ENCODE measurements at places on chromosomes 2 and 18. TPM values are rescaled to one million over a fixed set of nuclear protein-coding genes. Genes with fewer than 3 reads are reported as not detected.

DNA sequence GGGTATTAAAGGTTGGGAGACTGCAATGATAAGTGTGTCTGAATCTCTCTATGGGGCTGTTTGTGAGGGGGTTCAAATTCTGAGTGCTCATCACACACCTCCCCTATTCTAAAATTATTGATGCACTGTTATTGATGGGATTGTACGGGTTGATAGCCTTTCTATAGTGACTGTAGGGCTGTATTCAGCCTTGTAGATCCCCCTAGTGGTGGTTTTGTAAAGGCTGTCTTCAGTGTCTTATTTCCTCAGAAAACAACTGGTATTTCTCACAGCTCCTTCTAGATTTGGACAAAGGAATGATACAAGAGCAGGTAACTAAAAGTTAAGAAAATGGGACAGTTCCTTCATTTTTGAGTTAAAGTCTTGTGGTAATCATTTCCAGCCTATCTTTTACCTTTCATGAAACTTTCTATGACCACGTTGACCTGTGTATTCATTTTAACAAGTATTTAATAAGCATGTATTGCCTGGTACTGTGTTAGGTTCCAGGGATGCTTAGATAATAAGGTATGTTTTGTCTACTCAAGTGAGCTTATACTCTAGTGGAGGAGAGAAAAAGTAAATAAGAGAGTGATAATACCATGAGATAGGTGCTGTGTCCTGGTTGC is 21.2 kb downstream of the SMAD4 start:
- no peaks in the 10 kb centered on the region for H3K36me3 ChIP-seq
- H3K4me1 ChIP-seq: no peaks in the 10 kb centered on the region
- H3K27ac ChIP-seq: no peak overlapping the region

- no peaks in the 10 kb centered on the region for H3K4me1 ChIP-seq
- no peaks in the 10 kb centered on the region for H3K36me3 ChIP-seq
- no peak overlapping the region for H3K27ac ChIP-seq
- DNase-seq: no peak
- no peak overlapping the region for H3K4me3 ChIP-seq
- H3K27me3 ChIP-seq: no peaks in the 10 kb centered on the region
These were observed 100.8 kb upstream of the CNGA3 start for GRCh38 chr2:98245491-98245890.

DNA sequence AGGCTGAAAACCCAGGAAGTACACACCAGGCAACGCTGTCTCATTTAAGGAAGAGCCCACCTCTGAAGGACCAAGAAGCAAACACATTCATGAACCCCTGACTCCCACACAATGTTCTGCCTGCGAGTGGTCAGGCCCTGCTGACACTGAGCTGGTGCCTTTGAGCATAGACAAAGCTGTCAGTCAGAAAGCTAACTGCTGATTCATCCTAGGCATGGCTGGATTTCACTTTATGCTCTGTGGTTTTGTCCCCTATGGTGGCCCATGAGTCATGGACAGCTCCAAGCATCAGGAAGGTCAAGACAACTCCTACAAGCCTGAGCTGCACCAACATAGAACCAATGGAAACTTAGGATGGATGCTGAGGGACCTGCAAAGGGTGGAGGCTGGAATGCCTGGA is 78.9 kb downstream of the UXS1 start:
- no peak overlapping the region for H3K4me3 ChIP-seq
- DNase-seq: peak; percentile 88

DNA sequence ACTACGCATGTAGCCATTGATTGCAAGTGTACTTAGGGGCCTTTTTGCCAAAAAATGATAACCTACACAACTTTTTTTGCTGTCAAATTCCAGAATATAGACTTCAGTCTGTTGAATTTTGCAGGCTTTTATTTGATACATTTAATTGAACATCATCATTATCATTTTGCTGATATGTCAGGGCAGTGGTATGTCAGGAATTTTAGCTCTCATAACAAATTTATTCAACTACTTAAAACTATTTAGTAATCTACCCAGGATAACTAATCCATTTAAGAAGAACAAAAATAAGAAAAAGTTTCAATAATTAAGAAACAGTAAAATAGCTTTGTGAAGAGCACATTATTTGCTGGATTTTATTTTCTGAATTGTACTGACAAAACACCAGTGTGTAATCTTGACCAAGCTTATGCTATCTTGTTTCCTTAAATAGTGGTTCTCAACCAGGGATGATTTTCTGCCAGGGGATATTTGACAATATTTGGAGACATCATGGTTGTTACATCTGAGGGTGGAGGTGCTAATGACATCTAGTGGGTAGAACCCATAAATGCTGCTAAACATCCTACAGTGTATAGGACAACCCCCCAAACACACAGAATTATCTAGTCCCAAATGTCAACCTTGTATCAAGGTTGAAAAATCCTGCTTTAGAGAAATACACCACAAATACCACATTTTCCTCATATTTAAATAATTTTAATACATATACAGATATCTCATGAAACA is 12.1 kb upstream of the TTN start:
- H3K36me3 ChIP-seq: no peaks in the 10 kb centered on the region
- H3K27ac ChIP-seq: no peak overlapping the region
- no peaks in the 10 kb centered on the region for H3K27me3 ChIP-seq
- H3K4me3 ChIP-seq: no peak overlapping the region

DNA sequence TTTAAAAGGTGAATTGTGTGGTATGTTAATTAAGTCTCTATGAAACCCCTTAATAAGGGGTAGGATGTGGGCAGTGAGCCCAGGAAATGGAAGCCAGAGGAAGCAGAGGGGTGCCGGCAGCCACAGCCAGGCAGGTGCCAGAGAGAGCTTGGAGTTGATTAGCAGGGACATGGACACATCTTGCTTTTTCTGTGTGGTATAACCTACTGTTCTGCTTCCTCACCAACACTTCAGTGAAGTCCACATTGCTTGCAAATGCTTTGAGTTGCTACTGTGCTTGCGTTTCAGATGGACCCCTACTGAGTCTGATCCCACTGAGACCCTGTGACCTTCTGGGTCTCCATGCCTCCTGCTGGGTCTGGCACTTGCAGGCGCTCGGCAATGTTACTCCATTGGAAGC is 30.3 kb upstream of the ARHGEF4 start:
- H3K27ac ChIP-seq: no peak overlapping the region
- no peak overlapping the region for H3K4me3 ChIP-seq
- DNase-seq: no peak

DNA sequence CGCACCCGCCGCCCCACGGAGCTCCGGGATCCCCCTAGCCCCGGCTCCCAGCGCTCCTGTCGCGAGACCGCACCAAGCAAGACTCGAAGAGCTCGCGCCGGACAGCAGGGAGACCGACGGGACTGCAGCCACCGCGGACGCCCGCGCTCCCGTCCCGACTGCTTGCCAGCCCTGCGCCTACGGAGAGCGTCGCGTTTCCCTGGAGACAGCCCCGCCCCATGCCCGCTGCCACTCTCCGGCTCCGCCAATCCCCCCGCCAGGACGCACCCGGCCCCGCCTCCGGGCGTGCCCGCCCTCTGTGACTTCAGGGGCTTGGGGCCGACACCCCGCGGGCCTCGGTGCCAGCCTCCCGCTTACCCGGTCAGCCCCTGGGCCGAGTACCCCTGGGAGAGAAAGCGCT is at the start of gene ANKMY1:
Gene ANKMY1 (minus strand): TSS at position 181 of the 400 bp plus-strand sequence. CDS start 653 bp downstream, outside the sequence.
- peak within 1 kb of the TSS; percentile 46 for H3K4me3 ChIP-seq
- peaks cover 28% of the 10 kb centered on the region for H3K4me1 ChIP-seq
- no peaks in the 10 kb centered on the region for H3K27me3 ChIP-seq
- no peak within 1 kb of the TSS for H3K27ac ChIP-seq

DNA sequence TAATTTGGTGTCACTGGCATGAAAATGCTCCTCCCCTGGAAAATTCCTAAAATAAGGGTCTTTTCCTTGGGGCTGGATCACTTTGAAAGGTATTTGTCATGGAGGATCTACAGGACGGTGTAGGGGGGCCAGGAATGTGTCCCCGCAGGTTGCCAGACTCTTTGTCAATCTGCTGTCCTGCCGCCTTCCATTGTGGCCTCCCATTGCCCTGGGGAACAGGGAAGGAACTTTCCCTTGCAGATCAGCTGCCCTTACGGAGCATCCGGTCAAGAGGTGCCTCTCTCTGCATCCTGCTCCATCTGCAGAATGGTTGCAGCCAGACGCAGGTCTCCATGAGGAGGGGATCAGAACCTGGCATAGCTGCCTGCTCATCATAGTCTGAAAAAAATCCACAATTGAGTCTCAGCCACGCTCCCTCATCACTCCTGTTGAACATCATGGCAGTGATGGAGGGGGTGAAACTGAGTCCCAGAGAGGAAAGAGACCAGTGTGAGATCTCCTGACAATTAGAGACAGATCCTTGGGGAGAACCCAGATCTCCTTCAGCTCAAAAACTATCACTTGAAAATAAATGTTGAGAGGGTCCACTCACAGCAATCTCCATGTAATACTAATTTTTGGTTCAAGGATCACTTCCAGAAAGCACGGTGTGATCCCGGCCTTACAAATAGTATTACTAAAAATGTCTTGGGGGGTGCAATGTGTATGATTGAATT is 244.8 kb downstream of the MYCN start:
- no peaks in the 10 kb centered on the region for H3K36me3 ChIP-seq
- no peaks in the 10 kb centered on the region for H3K27me3 ChIP-seq
- no peak overlapping the region for H3K27ac ChIP-seq
- DNase-seq: no peak
- H3K4me3 ChIP-seq: no peak overlapping the region

DNA sequence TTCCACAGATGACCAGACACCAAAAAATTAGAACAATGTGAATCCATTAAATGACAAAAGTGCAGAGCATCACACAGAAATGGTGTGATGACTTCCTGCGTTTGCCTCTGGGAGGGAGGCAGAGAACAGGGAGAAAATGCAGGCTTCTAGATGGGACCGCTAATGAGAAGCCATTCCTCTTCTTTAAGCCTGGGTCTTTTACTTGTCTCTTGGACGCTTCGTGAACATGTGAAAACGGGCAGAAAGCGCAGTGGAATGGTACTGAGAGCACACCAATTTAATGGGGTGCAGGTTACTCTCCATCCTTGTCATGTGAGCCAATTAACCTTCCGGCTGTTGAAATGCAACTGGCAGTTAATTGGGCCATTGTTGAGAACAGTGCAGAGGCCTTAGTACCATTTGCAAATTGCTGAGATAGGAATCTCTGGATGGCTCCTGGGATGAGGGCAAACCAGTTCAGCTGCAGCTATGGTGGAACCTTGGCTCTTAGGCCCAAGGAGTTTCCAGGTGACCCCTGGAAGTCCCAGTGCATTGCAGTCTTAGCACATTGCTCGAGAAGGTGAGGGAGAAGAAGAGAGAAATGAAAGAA is 210.4 kb upstream of the CXCR4 start:
- no peak overlapping the region for H3K4me3 ChIP-seq
- no peaks in the 10 kb centered on the region for H3K36me3 ChIP-seq
- no peak overlapping the region for H3K27ac ChIP-seq
- peaks cover 6% of the 10 kb centered on the region for H3K4me1 ChIP-seq
- H3K27me3 ChIP-seq: no peaks in the 10 kb centered on the region
- DNase-seq: no peak

GRCh38 chr2:30847329-30847728 is 40.1 kb upstream of the CAPN13 start:
- H3K36me3 ChIP-seq: no peaks in the 10 kb centered on the region
- no peaks in the 10 kb centered on the region for H3K27me3 ChIP-seq
- peaks cover 13% of the 10 kb centered on the region for H3K4me1 ChIP-seq
- peak overlapping the region; percentile 18 for H3K4me3 ChIP-seq

DNA sequence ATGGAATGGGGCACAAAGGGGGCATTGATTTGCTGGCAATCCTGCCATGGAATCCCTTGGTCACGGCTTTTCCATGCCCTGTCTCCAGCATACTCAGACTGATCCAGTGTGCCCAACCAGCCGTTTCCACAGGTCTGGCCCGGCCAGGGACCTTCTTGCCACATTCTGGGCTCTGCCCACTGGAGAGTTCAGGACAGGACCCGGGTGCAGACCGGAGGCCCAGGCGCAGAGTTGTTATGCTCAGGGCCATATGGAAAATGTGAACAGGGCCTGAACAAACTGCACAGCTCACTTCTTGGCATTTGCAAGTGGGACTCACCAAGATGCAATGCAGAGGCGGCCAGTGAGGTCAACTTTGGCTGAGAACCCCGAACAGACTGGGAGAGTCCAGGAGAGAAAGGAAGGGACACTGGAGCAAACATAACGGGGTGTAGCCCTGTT is 15.6 kb upstream of the ASAP2 start:
- no peak overlapping the region for H3K4me3 ChIP-seq
- H3K27ac ChIP-seq: no peak overlapping the region
- no peaks in the 10 kb centered on the region for H3K36me3 ChIP-seq
- H3K4me1 ChIP-seq: peaks cover 21% of the 10 kb centered on the region
- no peaks in the 10 kb centered on the region for H3K27me3 ChIP-seq
- DNase-seq: no peak

DNA sequence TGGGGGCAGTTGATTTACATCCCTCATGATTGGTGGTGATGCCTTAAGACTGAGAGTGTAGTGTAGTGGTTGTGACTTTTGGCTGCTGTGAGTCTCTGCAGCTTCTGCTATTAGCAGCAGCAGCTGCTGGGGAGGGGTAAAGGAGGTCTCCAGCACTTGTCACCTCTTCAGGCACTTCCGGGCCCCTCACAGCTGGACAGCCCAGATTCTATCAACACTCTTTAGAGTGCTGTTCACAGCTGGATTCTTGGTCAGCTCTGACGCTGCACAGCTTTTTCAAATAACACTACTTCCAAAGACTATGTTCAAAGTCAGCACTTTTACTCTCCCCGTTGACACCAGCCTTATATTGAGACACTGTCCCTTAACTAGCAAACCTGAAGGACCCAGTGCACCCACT is 396.0 kb downstream of the MEIS1 start:
- DNase-seq: no peak

GRCh38 chr18:22456547-22456946 is 38.8 kb upstream of the CTAGE1 start:
- DNase-seq: no peak
- no peaks in the 10 kb centered on the region for H3K36me3 ChIP-seq
- no peaks in the 10 kb centered on the region for H3K27me3 ChIP-seq
- no peaks in the 10 kb centered on the region for H3K4me1 ChIP-seq
- no peak overlapping the region for H3K4me3 ChIP-seq
- no peak overlapping the region for H3K27ac ChIP-seq

GRCh38 chr2:99772591-99773331 is 282.9 kb upstream of the REV1 start:
- DNase-seq: no peak
- H3K27me3 ChIP-seq: no peaks in the 10 kb centered on the region
- H3K4me3 ChIP-seq: no peak overlapping the region
- H3K36me3 ChIP-seq: no peaks in the 10 kb centered on the region

DNA sequence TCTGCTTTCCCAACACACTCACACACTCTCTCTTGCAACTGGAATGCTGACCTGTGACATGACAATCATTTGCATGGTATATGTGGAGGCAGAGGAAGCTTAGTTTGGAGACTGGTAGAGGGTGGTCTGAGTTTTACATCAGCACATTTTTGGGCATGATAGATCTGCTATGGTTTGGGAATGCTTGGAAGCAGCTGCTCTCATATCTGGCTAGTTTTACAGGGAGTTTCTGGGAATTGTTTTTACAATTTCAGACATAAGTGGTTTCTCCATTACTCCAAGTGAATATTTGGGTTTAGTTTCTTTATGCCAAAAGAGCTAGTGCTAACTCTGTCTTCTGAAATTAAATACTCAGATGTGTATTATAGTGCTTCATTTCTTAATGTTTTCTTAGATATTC is 977.6 kb downstream of the SUCLG1 start:
- DNase-seq: no peak
- no peak overlapping the region for H3K27ac ChIP-seq
- no peaks in the 10 kb centered on the region for H3K27me3 ChIP-seq
- H3K36me3 ChIP-seq: no peaks in the 10 kb centered on the region

FLACC1 gene
- total RNA-seq: 5.9 TPM

CHRNG gene
- total RNA-seq: not detected

SCG2 gene
- total RNA-seq: 0.98 TPM

NAB1 gene
- 23.6 TPM for total RNA-seq

LCT gene
- not detected for total RNA-seq

NLRC4 gene
- total RNA-seq: not detected

EGR4 gene
- total RNA-seq: not detected

SLC5A7 gene
- total RNA-seq: 0.06 TPM

GCG gene
- not detected for total RNA-seq
